ENCODE measurements at places on chromosomes 2 and 18. TPM values are rescaled to one million over a fixed set of nuclear protein-coding genes. Genes with fewer than 3 reads are reported as not detected.

DNA sequence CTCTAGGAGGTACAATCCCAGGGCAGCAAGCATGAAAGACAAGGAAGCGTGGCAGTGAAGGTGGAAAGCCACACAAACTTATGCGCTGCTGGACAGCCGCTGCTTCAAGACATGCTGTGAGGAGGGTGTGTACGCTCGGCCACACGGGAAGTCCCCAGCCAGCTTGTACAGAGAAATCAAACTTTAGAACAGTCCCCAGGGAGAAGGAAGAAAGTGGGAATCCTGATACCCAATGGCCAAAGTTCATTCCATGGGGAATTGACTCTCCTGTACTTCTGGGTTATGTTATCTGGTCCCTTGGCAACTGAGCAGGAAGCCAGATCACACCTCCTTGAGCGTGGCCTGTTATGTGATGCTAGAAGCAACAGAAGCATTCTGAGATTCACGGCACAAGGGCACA lies 86.1 kb upstream of the BOD1L2 start:
- no peak for DNase-seq

Gene GALNT13
- not detected for total RNA-seq

Gene MYO7B
- total RNA-seq: 0.27 TPM

- no peak for DNase-seq
These were observed 972 bp upstream of the CELF4 start for GRCh38 chr18:37566479-37567060.

GRCh38 chr2:39513641-39514094 lies 76.6 kb upstream of the MAP4K3 start:
- peak; percentile 97 for DNase-seq

- DNase-seq: no peak
These were observed 50.3 kb downstream of the ITGB1BP1 start for GRCh38 chr2:9373047-9373446.

- DNase-seq: no peak
These were observed 37.8 kb downstream of the MAL start for GRCh38 chr2:95063086-95063958.

DNA sequence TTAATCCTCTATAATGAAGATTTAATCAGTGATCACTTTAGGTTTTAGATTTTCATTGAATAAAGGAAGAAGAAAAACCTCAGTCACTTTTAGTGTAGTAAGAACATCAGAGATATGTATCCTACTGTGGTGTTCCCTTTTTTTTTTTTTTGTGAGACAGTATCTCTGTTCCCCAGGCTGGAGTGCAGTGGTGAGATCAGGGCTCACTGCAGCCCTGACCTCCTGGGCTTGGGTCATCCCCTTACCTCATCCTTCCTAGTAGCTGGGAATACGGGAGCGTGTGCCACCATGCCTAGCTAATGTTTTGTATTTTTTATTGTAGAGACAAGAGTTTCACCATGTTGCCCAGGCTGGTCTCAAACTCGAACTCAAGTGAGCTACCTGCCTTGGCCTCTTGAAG lies 5.1 kb downstream of the SLC39A10 start:
- DNase-seq: no peak

Gene ADAM23
- total RNA-seq: 1.1 TPM

- no peak for DNase-seq
These were observed 32.0 kb upstream of the PLB1 start for GRCh38 chr2:28463893-28464292.

GRCh38 chr2:38441346-38441745 lies 64.3 kb upstream of the ATL2 start:
- DNase-seq: no peak

DNA sequence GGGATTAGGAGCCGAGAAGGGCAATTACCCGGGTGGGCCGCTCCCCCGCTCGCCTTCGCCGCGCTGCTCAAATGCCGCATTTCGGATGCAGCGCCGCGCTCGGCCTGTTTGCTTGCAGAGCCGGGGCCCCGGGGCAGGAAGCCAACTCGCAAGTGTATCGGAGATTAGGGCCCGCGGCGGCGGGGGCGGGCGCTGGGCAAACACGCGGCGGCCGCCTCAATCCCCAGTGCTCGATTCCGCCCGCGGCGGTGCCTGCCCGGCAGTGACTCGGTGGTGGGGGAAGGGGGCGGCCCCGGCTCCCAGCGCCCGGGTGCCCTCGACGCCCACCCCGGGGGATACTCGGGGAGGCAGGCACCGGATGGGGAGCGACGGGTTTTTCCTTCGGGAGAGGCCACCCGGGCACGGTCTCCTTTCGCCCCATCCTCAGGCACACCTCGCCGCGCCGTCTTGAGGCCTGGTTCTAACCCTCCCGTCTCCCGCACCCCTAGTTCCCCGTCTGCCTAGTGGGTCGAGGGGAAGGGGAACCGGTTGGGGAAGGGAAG lies 26.6 kb upstream of the NOTO start:
- peak; percentile 73 for DNase-seq

DNA sequence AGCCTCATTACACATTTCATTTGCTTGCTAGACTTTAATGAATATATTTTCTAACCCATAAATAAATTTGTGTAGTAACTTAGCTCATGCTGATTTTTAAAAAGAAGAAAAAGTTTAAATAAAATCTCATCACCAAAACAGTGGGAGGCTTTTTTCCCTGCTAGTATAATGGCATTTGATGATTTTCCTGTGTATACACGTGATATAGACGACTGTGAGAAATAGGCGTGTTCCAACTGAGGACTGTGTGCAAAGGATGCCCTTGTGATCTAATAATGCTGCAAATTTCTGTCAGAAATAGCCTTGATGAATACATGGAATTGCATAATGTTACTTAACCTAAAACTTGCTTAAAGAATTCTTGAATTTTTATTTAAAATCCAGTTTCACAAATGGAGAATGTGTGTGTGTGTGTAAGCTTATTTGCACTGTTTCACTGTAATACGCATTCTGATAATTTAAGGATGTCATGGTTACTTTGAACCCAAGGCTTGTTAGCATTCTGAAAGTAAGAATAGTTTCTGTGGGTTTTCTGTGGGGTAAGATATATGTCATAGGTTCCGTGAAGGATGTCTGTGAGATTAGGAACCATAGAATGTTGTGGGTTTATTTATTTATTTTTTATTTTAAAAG lies 178.0 kb downstream of the DLGAP1 start:
- no peak for DNase-seq

Gene REG3G
- not detected for total RNA-seq

Gene NBEAL1
- total RNA-seq: 17.6 TPM

Gene IL1F10
- total RNA-seq: not detected

Gene MPHOSPH10
- 41.9 TPM for total RNA-seq

Gene RAB6C
- total RNA-seq: not detected

DNA sequence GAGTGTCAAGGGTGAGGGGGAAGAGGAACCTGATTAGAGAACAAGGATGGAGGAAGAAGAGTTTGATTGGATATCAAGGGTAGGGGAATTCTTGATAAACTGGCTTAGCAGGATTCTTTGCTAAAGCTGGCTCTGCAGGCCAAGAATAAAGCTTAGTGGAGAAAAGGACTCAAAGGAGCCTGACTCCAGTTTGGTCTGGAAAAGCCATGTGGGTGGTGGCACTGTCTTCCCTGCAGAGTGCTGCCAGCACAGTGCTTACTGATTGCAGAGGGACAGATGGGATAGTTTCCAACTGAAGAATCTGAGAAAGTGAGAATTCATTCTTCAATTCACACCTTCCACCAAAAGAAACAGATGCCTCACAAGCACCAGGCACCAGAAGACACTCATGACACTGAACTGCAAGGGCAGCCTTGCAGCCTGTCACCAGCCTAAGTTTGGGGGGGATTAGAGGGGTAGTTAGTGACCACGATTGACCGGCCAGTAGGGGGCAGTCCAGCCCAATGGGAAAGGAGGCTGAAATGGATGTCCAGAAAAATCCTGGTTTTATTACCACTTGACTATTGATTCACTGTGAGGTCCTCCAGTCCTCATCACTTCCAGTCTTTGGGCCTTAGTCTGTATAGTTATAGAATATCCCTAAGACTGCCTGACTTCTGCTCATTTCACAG lies 334.5 kb downstream of the SMAD2 start:
- peak; percentile 15 for DNase-seq

GRCh38 chr18:30277676-30278075 lies 764.9 kb downstream of the DSC3 start:
- no peak for DNase-seq

Gene SCN9A
- 0.54 TPM for total RNA-seq

- DNase-seq: peak; percentile 26
These were observed 43.7 kb downstream of the EPAS1 start for GRCh38 chr2:46340740-46341420.

Gene MC5R
- not detected for total RNA-seq

- DNase-seq: no peak
These were observed 61.6 kb upstream of the DYNAP start for GRCh38 chr18:54529444-54529843.

GRCh38 chr2:66509326-66509811 lies 74.4 kb downstream of the MEIS1 start:
- DNase-seq: peak; percentile 27

DNA sequence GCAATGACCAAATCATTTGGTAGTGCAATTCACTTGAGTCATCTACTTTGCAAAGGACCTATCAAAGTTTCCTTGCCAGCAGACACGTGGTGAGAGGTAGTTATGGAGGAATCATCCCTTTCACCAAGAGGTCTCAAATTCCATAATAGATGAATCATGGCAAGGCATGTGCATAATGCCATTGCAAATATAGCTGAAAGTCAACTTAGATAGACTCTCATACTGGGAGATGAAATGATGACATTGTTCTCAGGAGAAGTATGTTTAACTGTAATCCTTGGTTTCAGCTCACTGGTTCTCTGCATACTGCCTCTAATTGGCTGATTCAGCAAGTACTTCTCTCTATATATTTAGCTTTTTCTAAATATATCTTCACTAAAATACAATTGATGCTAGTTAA lies 57.2 kb downstream of the CALCRL start:
- peak; percentile 62 for DNase-seq

DNA sequence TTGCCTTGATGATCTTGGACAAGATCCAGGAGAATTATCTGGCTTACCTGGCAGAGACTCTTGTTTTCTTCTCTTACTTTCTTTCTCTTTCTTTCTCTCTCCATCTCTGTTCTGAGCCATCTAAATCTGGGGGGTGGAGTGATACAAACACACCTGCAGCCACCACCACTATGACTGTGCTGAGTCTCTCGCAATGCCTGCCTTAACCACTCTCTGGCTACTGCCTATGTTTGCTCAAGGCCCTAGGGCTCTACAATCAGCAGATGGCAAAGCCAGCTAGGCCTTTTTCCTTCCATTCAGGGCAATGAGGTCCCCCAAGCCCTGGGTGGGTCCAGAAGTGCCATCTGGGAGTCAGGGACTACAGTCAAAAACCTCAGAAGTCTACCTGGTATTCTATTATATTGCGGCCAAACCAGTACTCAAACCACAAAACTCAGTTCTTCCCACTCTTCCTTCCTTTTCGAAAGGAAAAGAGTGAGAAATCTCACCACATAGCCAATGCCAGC lies 978.9 kb upstream of the NXPH2 start:
- no peak for DNase-seq

GRCh38 chr2:237405006-237405559 lies 8.9 kb downstream of the COL6A3 start:
- no peak for DNase-seq
